Cardiac muscle cell (in vitro differentiated cells and primary cell): ENCODE measurements at places on chromosomes 1 and 21. TPM values are rescaled to one million over a fixed set of nuclear protein-coding genes. Genes with fewer than 3 reads are reported as not detected.

- H3K4me1 ChIP-seq: peaks cover 30% of the 10 kb centered on the region
- H3K36me3 ChIP-seq: no peaks in the 10 kb centered on the region
- no peak for DNase-seq
- H3K27me3 ChIP-seq: no peaks in the 10 kb centered on the region
- H3K4me3 ChIP-seq: no peak overlapping the region
These were observed 8.3 kb downstream of the RCAN1 start for GRCh38 chr21:34606621-34607020.

DNA sequence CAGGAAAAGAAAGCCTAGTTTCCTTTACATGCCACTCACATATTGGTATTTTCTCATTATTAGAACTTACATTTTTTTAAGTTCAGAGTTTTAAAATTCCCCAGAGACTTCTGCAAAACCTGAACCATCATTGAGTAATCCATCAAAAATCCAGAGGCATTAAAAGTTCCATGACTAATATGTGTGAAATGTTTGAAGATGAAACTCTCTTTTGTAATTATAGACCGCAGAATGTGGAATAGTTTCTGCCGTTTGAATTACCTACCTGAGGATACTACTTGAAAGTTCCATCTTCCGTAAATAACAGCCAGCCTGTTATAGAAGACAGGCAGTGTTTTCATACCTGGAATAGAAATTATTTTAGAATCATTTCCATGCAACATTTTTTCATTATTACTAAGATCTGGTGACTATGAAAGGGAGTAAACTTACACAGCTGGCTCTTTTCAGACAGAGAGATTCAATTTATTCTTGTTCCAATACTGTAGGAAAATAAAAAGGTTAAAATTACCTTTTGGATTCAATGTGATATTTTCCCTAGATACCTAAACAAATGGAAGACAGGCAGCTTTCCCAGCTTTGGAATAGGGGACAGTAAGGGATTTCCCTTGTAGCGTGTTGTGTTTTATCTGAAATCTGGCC is 131.4 kb downstream of the ST6GALNAC5 start:
- H3K4me1 ChIP-seq: no peaks in the 10 kb centered on the region
- DNase-seq: peak; percentile 61
- H3K27me3 ChIP-seq: no peaks in the 10 kb centered on the region
- H3K4me3 ChIP-seq: no peak overlapping the region
- no peaks in the 10 kb centered on the region for H3K36me3 ChIP-seq
- H3K27ac ChIP-seq: no peak overlapping the region

- H3K4me1 ChIP-seq: peaks cover 21% of the 10 kb centered on the region
- H3K4me3 ChIP-seq: no peak overlapping the region
- H3K27ac ChIP-seq: no peak overlapping the region
- H3K36me3 ChIP-seq: no peaks in the 10 kb centered on the region
- DNase-seq: no peak
These were observed 105.0 kb upstream of the JUN start for GRCh38 chr1:58888833-58889232.

- no peaks in the 10 kb centered on the region for H3K27me3 ChIP-seq
- no peak overlapping the region for H3K27ac ChIP-seq
- DNase-seq: no peak
These were observed 1646.5 kb downstream of the MRPL39 start for GRCh38 chr21:23960769-23961168.

DNA sequence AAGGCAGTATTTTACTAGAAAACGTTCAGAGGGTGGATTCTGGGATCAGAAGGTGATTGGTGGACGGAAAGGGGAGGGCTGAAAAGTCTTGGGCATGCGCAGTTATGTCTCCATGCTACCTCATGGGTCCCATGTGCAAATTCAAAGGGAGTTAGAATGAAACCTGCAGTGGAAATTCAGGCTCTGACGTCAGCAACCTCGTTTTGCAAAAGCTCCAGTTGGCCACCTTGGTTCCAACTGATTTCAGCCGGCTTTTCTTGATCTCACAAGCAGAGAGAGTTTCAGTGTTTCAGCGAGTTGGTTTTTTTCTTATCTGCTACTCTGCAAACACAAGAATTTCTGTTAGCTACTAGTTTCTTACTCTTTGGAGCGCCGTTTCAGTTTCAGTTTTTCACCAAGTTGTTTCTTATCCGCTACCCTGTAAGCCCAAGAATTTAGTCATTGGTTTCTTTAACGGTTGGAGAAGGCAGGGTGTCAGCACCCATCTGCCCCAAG is 69.8 kb upstream of the PGBD5 start:
- no peak overlapping the region for H3K27ac ChIP-seq
- H3K27me3 ChIP-seq: peaks cover 9% of the 10 kb centered on the region
- peak; percentile 35 for DNase-seq

GRCh38 chr1:234231061-234231892 is 142.0 kb upstream of the COA6 start:
- no peak overlapping the region for H3K4me3 ChIP-seq
- no peaks in the 10 kb centered on the region for H3K27me3 ChIP-seq
- no peaks in the 10 kb centered on the region for H3K36me3 ChIP-seq
- peaks cover 53% of the 10 kb centered on the region for H3K4me1 ChIP-seq
- peak overlapping the region; percentile 86 for H3K27ac ChIP-seq

- no peaks in the 10 kb centered on the region for H3K27me3 ChIP-seq
- no peak overlapping the region for H3K27ac ChIP-seq
- DNase-seq: no peak
- no peaks in the 10 kb centered on the region for H3K4me1 ChIP-seq
- H3K4me3 ChIP-seq: no peak overlapping the region
- H3K36me3 ChIP-seq: no peaks in the 10 kb centered on the region
These were observed 97.0 kb downstream of the DISP1 start for GRCh38 chr1:222911866-222912265.

GRCh38 chr1:57474137-57474750 is 50.4 kb upstream of the DAB1 start:
- H3K27me3 ChIP-seq: no peaks in the 10 kb centered on the region
- DNase-seq: no peak
- H3K27ac ChIP-seq: no peak overlapping the region
- H3K4me1 ChIP-seq: no peaks in the 10 kb centered on the region

- peak; percentile 70 for DNase-seq
- H3K27me3 ChIP-seq: no peaks in the 10 kb centered on the region
- no peak overlapping the region for H3K4me3 ChIP-seq
These were observed 319.0 kb downstream of the HHAT start for GRCh38 chr1:210647406-210648333.

- H3K4me3 ChIP-seq: no peak overlapping the region
- H3K36me3 ChIP-seq: no peaks in the 10 kb centered on the region
- no peak overlapping the region for H3K27ac ChIP-seq
- no peaks in the 10 kb centered on the region for H3K4me1 ChIP-seq
- H3K27me3 ChIP-seq: peaks cover 44% of the 10 kb centered on the region
These were observed 31.5 kb downstream of the CHD5 start for GRCh38 chr1:6148497-6149241.

DNA sequence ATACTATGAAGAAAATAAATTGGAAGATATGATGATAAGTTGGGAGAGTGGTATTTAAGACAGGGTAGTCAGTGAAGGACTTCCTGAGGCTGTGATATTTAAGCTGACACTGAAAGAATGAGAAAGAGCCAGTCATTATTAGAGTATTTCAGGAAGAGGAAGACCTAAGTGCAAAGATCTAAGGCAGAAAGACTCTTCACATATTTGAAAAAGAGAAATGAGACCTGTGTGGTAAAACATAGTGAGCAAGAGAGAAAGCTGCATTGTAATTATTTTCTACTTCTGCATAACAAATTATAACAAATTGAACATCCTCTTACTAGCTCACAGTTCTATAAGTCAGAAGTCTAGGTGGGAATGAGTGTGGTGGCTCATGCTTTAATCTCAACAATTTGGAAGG is 34.6 kb upstream of the DOCK7 start:
- H3K27ac ChIP-seq: no peak overlapping the region
- no peak overlapping the region for H3K4me3 ChIP-seq
- H3K4me1 ChIP-seq: peaks cover 13% of the 10 kb centered on the region
- no peaks in the 10 kb centered on the region for H3K36me3 ChIP-seq
- DNase-seq: no peak

- no peak overlapping the region for H3K27ac ChIP-seq
- no peaks in the 10 kb centered on the region for H3K4me1 ChIP-seq
- no peaks in the 10 kb centered on the region for H3K36me3 ChIP-seq
- H3K27me3 ChIP-seq: peaks cover 2% of the 10 kb centered on the region
These were observed 24.1 kb downstream of the FAM163A start for GRCh38 chr1:179767177-179767581.

- no peak overlapping the region for H3K27ac ChIP-seq
- peaks cover 36% of the 10 kb centered on the region for H3K27me3 ChIP-seq
- no peak for DNase-seq
- H3K36me3 ChIP-seq: no peaks in the 10 kb centered on the region
These were observed 164.2 kb downstream of the PPIAL4G start for GRCh38 chr1:148318904-148319242.

GRCh38 chr21:14076143-14076806 is 134.5 kb downstream of the LIPI start:
- DNase-seq: no peak
- no peaks in the 10 kb centered on the region for H3K36me3 ChIP-seq

DNA sequence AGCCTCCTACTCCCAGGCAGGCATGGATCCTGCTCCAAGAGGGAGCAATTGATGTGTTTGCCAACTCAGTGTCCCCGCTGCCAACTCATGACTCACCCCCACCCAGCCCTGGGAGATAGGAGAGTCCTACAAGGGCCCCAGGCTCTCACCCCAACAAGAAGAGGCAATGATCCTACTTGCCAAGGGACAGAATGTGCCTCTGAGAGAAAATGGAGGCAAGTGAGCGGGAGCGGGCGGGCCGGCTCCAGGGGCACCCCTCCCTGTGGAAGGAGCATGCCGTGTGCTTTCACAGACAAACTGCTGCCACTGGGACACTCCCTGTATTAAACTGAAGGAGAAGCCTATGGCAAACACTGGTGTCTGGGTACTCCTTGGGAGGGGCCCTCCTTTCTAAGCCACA is 16.7 kb downstream of the PKP1 start:
- no peaks in the 10 kb centered on the region for H3K27me3 ChIP-seq
- no peaks in the 10 kb centered on the region for H3K4me1 ChIP-seq
- H3K36me3 ChIP-seq: no peaks in the 10 kb centered on the region

DNA sequence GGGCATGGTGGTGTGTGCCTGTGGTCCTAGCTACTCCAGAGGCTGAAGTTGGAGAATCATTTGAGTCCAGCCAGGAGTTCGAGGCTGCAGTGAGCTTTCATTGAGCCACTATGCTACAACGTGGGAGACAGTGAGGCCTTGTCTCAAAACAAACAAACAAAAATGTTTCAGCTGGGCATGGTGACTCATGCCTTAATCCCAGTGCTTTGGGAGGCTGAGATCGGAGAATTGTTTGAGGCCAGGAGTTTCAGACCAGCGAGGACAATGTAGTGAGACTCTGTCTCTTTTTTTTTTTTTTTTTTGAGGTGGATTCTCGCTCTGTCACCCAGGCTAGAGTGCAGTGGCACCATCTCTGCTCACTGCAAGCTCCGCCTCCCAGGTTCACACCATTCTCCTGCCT is 5.0 kb upstream of the RPL5 start:
- no peaks in the 10 kb centered on the region for H3K4me1 ChIP-seq
- H3K36me3 ChIP-seq: no peaks in the 10 kb centered on the region
- H3K4me3 ChIP-seq: no peak overlapping the region
- no peaks in the 10 kb centered on the region for H3K27me3 ChIP-seq
- no peak for DNase-seq

- H3K36me3 ChIP-seq: peaks cover 37% of the 10 kb centered on the region
- H3K27me3 ChIP-seq: no peaks in the 10 kb centered on the region
- H3K4me3 ChIP-seq: no peak overlapping the region
- peaks cover 13% of the 10 kb centered on the region for H3K4me1 ChIP-seq
- no peak overlapping the region for H3K27ac ChIP-seq
These were observed 7.9 kb downstream of the PANK4 start for GRCh38 chr1:2518528-2518927.

GRCh38 chr1:199353906-199354305 is 673.6 kb upstream of the NR5A2 start:
- no peak for DNase-seq
- H3K4me3 ChIP-seq: no peak overlapping the region
- no peaks in the 10 kb centered on the region for H3K4me1 ChIP-seq
- no peaks in the 10 kb centered on the region for H3K27me3 ChIP-seq
- no peaks in the 10 kb centered on the region for H3K36me3 ChIP-seq

GRCh38 chr1:197920414-197921117 is 3.4 kb downstream of the LHX9 start:
- DNase-seq: no peak
- H3K27me3 ChIP-seq: peaks cover 88% of the 10 kb centered on the region
- no peak overlapping the region for H3K27ac ChIP-seq
- H3K36me3 ChIP-seq: no peaks in the 10 kb centered on the region
- H3K4me1 ChIP-seq: peaks cover 6% of the 10 kb centered on the region

GRCh38 chr1:80064524-80064923 is 1058.0 kb upstream of the ADGRL4 start:
- no peak for DNase-seq
- no peaks in the 10 kb centered on the region for H3K4me1 ChIP-seq
- H3K36me3 ChIP-seq: no peaks in the 10 kb centered on the region
- no peaks in the 10 kb centered on the region for H3K27me3 ChIP-seq
- H3K27ac ChIP-seq: no peak overlapping the region

DNA sequence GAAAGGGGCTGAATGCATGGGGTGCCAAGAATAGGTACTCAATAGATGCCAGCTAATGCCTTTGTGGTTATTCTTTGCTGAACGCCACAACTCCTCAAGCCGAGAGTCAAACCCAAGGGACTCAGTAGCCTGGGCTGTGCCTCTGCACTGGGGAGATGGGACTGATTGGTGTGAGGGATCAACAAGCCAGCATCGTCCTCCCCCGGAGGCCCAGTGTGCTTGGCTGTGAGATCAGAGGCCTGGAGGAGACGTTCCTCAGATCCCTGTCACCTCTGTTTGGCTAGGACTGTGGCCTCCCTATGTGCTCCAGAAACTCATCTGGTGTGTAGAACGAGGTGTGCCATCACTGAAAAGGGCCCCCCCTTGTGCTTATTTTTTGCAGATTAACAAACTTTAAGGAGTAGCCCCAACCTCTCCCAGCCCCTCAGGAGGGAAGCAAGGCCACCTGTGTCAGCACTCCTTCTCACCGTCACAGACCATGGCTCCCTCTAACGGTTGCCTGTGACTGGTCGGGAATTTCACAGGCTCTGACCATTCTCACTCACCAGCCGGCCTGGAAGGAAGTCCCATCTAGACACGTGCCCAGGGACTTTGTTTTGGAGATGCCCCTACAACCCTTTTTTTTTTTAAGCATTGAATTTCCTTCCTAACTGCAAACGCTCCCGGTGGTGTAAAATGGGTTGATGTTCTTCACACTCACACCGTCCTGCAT is 194.0 kb upstream of the VAMP3 start:
- peak; percentile 24 for DNase-seq
- H3K36me3 ChIP-seq: no peaks in the 10 kb centered on the region
- H3K27me3 ChIP-seq: no peaks in the 10 kb centered on the region
- no peak overlapping the region for H3K27ac ChIP-seq
- no peak overlapping the region for H3K4me3 ChIP-seq

The ARHGEF19 gene
- 3.5 and 4.0 TPM in 2 replicates for total RNA-seq

The C1QC gene
- not detected in 2 replicates for total RNA-seq

The RPL5 gene
- 1,643 and 1,654 TPM in 2 replicates for total RNA-seq

The GJA9 gene
- total RNA-seq: not detected in 2 replicates

The FAM163A gene
- 0.18 and 0.42 TPM in 2 replicates for total RNA-seq

The HTR1D gene
- total RNA-seq: 0.09 TPM in 1 of 2 replicates, not detected in the other

The TNFRSF14 gene
- total RNA-seq: 0.14 and 0.24 TPM in 2 replicates

The PGLYRP3 gene
- total RNA-seq: not detected in 2 replicates

The STYXL2 gene
- 40.3 and 52.1 TPM in 2 replicates for total RNA-seq

The VSIG8 gene
- not detected in 2 replicates for total RNA-seq

The USP33 gene
- total RNA-seq: 33.5 and 48.4 TPM in 2 replicates

The LAMTOR5 gene
- total RNA-seq: 78.3 and 160 TPM in 2 replicates

The C1QB gene
- not detected in 2 replicates for total RNA-seq
